NB4 (cell line): ENCODE measurements at places on chromosomes 3 and 15.

GRCh38 chr3:23264413-23264812 lies 61.3 kb downstream of the UBE2E2 start:
- DNase-seq, result no peak

- DNase-seq, result no peak
Observed at GRCh38 chr3:128919988-128920387, 40.6 kb downstream of the ACAD9 start.

DNA sequence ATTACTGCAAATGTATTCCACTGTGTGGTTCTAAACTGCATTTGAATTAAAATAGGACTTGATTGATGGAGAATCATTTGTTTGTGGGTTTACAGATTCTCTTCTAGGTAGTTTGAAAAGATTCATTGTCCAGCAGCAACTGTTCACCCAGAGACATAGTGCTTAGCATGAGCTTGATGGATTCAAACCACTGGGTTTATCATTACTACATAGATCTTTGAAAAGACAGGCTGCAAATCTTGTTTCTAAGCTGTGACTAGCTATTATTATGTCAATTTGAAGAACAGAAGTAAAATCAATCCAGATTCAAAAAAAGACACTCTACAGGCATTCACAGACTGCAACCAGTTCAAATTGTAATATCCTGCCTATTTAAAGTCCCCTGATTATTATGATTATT lies 49.8 kb downstream of the MBNL1 start:
- no peak for DNase-seq

GRCh38 chr3:152226176-152226575 lies 42.6 kb upstream of the MBNL1 start:
- no peak for DNase-seq

GRCh38 chr3:141777957-141778813 lies 15.0 kb downstream of the GRK7 start:
- DNase-seq, result no peak

DNA sequence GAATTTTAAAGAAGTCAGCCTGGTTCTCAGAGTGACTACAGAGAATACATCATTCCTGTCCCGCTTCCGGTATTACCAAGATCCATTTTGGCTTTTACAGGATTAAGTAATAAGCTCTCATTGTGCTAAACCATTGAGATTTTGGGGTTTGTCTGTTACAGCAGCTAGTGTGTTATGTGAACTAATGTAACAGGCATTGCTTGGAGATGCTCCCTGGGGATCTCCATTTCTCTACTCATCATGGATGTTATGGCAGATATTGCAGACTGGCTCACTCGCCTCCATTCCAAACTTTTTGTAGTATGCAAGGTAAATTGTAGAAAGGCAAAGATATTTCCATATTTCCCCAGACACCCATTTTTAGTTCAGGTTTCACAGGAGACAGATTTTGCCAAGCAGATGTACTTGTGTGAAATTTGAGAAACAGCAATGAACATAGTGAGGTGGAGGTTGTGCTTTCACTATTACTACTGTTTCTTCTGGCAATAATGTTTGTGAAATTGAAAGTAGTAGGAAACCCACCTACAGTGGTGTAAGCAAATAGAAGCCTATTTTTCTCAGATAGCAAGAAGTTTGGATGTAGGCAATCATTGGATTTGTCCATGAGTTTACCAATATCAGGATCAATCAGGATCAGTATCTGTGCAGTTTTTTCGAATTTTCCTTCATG lies 177.1 kb upstream of the GALNT15 start:
- no peak for DNase-seq

GRCh38 chr15:81776976-81777375 lies 268.8 kb downstream of the MEX3B start:
- no peak for DNase-seq

GRCh38 chr3:195558602-195559001 lies 15.5 kb upstream of the PPP1R2 start:
- peak; percentile 61 for DNase-seq

DNA sequence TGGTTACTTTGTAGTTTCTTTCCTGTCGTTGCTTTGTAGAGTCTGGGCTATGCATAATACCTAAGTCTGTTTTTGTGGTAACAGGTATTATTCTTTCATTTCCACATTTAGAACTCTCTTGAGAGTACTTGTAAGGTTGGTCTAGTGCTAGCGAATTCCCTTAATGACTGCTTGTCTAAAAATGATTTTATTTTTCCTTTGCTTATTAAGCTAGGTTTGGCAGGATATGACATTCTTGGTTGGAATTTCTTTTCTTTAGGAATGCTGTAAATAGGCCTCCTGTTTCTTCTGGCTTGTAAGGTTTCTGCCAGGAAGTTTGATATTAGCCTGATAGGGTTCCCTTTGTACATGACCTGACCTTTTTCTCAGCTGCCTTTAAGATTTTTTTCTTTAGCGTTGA lies 70.1 kb upstream of the SGO1 start:
- DNase-seq, result no peak

GRCh38 chr3:171245796-171246765 lies 214.1 kb downstream of the TNIK start:
- DNase-seq, result peak; percentile 19

DNA sequence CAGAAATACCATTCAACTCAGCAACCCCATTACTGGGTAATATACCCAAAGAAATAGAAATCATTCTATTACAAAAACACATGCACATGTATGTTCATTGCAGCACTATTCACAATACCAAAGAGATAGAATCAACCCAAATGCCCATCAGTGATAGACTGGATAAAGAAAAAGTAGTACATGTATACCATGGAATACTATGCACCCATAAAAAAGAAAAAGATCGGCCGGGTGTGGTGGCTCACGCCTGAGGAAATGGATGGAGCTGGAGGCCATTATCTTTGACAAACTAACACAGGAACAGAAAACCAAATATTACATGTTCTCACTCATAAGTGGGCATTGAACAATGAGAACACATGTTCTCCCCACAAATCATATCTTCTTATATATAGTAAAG lies 75.7 kb upstream of the TNFSF10 start:
- no peak for DNase-seq

GRCh38 chr3:56467801-56468183 lies 475 bp downstream of the ERC2 start:
- no peak for DNase-seq

- DNase-seq, result no peak
Observed at GRCh38 chr3:181250714-181251113, 261.2 kb upstream of the DNAJC19 start.

DNA sequence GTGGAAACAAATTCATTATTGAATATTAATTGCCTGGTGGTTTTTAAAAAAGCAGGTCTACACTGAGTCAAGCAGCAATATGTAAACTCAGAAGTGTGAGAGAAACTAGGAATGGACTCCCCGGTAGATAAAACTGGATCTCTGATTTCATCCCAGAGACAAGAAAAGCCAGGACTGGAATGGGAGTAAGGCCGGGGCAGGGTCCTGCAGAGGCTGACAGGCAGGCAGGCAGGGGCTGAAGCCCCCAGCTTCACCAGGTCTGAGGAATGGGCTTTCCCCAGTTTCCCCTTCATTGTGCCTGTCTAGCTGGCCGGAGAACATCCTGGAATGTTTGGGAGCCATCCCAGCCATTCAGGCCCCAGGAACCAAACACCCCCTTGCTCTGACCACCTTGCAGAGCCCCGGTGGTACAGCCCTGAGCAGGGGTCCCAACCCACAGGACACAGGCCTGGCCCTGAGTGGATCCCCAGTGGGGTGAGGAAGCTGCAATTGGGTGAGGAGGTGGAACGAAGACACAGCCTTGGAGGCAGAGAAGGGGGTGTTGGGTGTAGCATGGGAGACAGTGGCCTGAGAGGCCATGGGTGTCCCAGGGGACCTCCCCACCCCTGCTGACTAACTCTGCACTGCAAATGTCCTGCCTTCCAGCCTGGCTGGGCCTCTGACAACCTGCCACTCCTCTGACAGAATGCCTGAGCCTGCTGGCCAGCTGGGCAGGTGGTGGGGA lies 31.7 kb upstream of the XYLB start:
- no peak for DNase-seq

GRCh38 chr3:154955907-154956533 lies 124.1 kb upstream of the MME start:
- DNase-seq, result no peak

DNA sequence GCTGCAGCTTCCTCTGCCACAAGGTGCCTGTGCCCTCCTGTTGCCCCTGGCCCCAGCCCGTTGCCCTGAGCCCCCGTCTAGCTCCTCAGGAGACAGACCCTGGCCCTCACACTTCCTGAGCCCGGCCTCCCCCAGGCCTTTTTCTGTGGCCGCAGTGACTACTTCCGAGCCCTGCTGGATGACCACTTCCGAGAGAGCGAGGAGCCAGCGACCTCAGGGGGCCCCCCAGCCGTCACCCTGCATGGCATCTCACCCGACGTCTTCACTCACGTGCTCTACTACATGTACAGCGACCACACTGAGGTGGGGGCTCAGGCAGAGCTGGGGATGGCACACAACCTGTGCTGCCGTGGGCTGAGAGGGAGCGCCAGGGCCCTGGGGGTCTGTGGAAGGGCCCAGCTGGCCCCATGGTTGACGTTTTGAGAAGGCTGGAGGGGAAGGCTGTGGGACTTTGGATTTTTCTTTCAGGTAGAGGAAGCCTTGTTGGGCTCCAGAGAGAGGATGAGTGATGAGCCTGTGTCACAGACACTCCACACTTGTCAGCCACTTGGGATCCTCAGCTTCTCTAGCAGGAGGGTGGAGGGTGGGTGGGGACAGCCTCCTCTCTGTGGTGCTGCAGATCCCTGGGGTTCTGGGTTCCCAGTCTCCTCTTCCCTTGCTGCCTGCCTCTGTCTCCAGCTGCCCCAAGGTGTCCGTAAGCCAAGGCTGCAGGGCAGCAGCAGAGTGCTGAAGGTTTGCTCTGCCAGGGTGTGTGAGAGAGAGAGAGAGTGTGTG lies 5.0 kb downstream of the ABTB1 start:
- no peak for DNase-seq

GRCh38 chr3:195609229-195609628 lies 25.5 kb upstream of the APOD start:
- no peak for DNase-seq
